Activated CD4-positive, alpha-beta memory T cell treated with anti-CD3 and anti-CD28 coated beads, Interleukin-2, amount 10 ng/mL, durations not matched to agents 7 days and 5 days (primary cell): ENCODE measurements at places on chromosomes 2 and 18. TPM values are rescaled to one million over a fixed set of nuclear protein-coding genes. Genes with fewer than 3 reads are reported as not detected.

DNA sequence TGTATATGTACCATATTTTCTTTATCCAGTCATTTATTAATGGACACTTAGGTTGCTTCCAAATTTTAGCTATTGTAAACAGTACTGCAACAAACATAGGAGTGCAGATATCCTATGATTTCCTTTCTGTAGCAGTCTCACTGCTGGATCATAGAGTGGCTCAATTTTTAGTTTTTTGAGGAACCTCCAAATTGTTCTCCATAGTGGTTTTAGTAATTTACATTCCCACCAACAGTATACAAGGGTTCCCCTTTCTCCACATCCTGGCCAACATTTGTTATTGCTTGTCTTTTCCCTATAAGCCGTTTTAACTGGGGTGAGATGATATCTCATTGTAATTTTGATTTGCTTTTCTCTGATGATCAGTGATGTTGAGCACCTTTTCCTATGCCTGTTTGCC lies 114.3 kb downstream of the TMEM17 start:
- no peak for DNase-seq
- no peak overlapping the region for H3K4me3 ChIP-seq
- peaks cover 12% of the 10 kb centered on the region for H3K27me3 ChIP-seq
- H3K4me1 ChIP-seq: no peaks in the 10 kb centered on the region
- no peak overlapping the region for H3K27ac ChIP-seq
- no peaks in the 10 kb centered on the region for H3K36me3 ChIP-seq

The AGXT gene
- not detected for total RNA-seq

GRCh38 chr18:6546229-6546628 lies 131.5 kb upstream of the L3MBTL4 start:
- no peaks in the 10 kb centered on the region for H3K27me3 ChIP-seq
- no peaks in the 10 kb centered on the region for H3K4me1 ChIP-seq
- H3K4me3 ChIP-seq: no peak overlapping the region
- DNase-seq: no peak

DNA sequence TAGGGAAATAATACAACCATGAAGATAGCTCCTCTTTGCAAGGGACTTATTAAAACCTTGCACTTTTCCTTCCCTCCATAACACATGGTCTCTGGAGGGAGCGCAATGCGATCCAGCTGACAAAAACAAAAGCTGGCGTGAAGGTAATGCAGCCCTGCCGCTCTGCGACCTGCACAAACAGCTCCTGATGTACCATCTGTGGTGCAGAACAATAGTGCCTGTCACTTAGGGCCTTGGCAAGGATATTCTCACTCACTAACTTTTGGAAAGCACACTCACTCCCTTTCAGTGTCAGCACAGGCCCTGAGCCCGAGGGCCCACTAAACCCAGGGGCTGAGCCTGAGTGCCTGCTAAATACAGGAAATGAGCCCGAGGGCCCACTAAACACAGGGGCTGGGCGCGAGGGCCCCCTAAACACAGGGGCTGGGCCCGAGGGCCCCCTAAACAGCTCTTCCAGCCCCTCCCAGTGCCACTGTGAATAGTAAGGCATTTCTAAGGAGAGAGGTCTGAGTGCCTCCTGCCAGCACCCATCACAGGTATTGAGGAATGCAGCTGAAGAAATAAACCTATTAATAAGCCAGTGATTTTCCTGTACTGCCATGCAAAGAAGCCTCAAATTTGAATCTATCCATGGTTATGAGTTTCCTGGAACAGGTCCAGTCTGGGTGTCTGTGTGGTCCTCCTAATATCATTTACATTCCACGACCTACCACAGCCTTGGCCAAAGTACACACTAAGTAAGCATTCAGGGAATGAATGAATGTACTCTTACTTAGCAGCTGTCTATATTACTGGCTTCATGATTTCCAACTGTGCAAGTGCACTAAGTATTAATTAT lies 9.3 kb downstream of the L3MBTL4 start:
- H3K4me3 ChIP-seq: no peak overlapping the region
- no peaks in the 10 kb centered on the region for H3K27me3 ChIP-seq
- DNase-seq: no peak
- H3K4me1 ChIP-seq: no peaks in the 10 kb centered on the region

GRCh38 chr2:45068571-45069140 lies 59.4 kb upstream of the SIX2 start:
- no peaks in the 10 kb centered on the region for H3K36me3 ChIP-seq
- H3K27me3 ChIP-seq: peaks cover 17% of the 10 kb centered on the region
- no peak overlapping the region for H3K27ac ChIP-seq
- H3K4me3 ChIP-seq: no peak overlapping the region
- no peaks in the 10 kb centered on the region for H3K4me1 ChIP-seq

The EFHD1 gene
- 2.7 TPM for total RNA-seq

The CPS1 gene
- total RNA-seq: 0.15 TPM

DNA sequence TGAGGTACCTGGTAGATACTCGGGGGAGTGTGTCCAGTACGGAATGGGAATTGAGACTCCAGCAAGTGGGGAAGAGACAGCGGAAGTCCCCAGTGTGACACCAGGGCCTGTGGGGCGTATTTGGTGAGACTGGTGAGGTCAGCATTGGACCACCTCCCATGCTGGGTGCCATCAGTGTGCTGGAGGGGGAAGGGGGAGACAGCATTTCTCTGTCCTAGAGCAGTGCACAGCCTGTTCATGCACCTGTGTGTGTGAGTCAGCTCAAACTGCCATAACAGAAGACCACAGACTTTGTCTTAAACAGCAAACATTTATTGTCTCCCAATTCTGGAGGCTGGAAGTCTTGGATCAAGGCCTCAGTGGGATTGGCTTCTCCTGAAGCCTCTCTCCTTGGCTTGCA lies 301.8 kb downstream of the GBX2 start:
- H3K27me3 ChIP-seq: peaks cover 11% of the 10 kb centered on the region
- H3K36me3 ChIP-seq: no peaks in the 10 kb centered on the region
- H3K4me1 ChIP-seq: no peaks in the 10 kb centered on the region
- H3K4me3 ChIP-seq: no peak overlapping the region
- H3K27ac ChIP-seq: no peak overlapping the region

The CDH19 gene
- not detected for total RNA-seq

- no peaks in the 10 kb centered on the region for H3K36me3 ChIP-seq
- H3K27me3 ChIP-seq: peaks cover 12% of the 10 kb centered on the region
- no peak for DNase-seq
- no peak overlapping the region for H3K4me3 ChIP-seq
- H3K4me1 ChIP-seq: no peaks in the 10 kb centered on the region
These were observed 16.3 kb upstream of the RMND5A start for GRCh38 chr2:86703704-86704361.

DNA sequence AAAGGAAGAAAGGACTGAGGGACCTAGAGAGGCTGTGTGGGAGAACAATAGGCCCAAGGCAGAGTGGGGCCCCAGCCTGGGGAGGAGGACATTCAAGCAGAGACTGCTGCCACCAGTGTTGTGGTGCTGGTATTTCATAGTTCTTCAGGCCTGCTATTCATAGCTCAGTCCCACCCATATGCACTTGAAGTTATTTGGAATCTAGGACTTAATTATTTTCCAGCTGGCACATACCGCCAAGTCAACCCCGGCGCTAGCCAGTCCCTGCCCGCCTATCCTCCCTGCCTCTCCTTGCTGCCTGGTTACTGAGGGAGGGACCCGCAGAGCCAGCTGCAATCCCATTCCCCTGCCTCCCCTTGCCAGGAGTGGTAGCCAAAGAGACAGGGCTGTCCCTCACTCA lies 141.2 kb downstream of the CABLES1 start:
- H3K36me3 ChIP-seq: peaks cover 9% of the 10 kb centered on the region
- H3K27me3 ChIP-seq: peaks cover 3% of the 10 kb centered on the region
- H3K27ac ChIP-seq: no peak overlapping the region
- H3K4me1 ChIP-seq: no peaks in the 10 kb centered on the region
- H3K4me3 ChIP-seq: no peak overlapping the region
